ENCODE measurements at places on chromosomes 11 and 22. TPM values are rescaled to one million over a fixed set of nuclear protein-coding genes. Genes with fewer than 3 reads are reported as not detected.

MPZL3 gene
- 8.0 TPM for total RNA-seq

DNA sequence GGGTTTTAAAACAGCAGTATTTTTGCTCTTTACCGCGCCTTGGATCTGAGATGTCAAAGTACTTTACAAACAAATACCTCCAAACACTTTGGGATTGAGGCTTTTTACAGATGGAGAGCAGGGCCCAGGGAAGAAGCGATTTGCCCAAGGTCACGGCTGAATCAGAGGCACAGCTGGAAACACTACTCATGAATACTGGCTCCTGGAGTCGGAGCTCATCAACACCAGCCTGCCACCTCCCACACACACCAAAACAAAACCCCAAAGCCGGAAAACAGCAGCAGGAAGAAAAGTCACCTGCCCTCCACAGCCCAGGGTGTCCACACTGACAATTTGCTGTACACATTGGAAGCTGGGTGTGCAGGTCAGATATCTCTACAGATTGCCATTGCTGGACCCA, 339.4 kb downstream of the CADM1 start:
- H3K36me3 ChIP-seq = no peaks in the 10 kb centered on the region
- H3K27ac ChIP-seq = no peak overlapping the region
- no peaks in the 10 kb centered on the region for H3K4me1 ChIP-seq
- no peak for DNase-seq
- H3K27me3 ChIP-seq = no peaks in the 10 kb centered on the region

- H3K4me3 ChIP-seq = no peak overlapping the region
- no peaks in the 10 kb centered on the region for H3K27me3 ChIP-seq
- no peak for DNase-seq
- no peaks in the 10 kb centered on the region for H3K4me1 ChIP-seq
Observed at GRCh38 chr22:50417411-50418210, 57.2 kb downstream of the SBF1 start.

DNA sequence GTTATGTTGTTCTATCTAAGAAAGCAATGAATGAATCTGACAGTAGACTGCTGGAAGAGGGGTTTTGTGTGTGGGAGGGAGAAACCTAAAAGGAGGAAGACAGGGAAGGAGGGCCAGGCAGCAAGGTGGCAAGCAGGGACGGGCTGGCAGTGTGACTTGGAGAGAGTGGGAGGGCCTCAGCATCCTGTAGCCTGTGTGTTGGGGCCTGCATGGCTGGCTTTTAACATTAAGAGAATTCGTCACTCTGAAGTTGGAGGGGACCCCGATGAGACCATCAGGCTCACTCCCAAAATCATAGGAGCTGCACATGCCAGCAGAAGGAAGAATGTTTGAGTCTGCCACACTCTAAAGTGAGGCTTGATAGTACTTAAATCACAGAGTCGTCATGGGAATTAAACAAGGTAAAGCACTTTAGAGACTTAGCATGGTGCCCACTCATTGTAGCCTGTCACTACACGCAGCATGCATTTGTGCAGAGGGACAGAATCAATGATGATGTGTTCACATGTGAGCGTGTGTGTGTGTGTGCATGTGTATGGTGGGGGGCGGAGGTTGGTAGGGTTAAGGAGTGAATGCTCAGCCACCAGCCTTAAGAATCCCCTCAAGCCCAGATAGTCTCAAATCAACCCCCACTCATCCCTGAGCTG, 199.5 kb downstream of the TENM4 start:
- DNase-seq = no peak
- H3K4me3 ChIP-seq = no peak overlapping the region
- H3K4me1 ChIP-seq = peaks cover 5% of the 10 kb centered on the region
- H3K27ac ChIP-seq = no peak overlapping the region
- H3K27me3 ChIP-seq = no peaks in the 10 kb centered on the region

GRCh38 chr11:64850979-64851567, 6.6 kb upstream of the CDC42BPG start:
- H3K36me3 ChIP-seq = no peaks in the 10 kb centered on the region
- H3K27ac ChIP-seq = peak overlapping the region; percentile 9
- H3K4me1 ChIP-seq = peaks cover 49% of the 10 kb centered on the region
